ENCODE measurements at places on chromosomes 7 and 10.

DNA sequence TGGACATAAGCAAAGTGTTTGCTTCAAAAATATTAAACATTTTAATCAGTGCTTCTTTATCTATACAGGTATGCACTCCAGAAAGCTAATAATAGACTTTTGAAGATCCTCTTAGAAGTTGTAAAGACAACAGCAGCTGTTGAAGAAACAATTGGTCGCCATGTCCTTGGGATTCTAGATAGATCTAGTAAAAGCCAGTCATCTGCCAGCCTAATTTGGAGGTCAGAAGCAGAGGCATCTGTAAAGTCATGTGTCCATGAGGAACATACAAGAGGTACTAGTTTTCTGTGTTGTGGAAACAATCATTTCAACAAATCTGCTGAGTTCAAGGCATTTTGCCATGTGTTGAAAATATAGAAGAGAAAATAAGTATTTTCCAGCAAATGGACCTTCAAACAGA is 89.3 kb downstream of the CYP51A1 start:
- DNase-seq: no peak

- DNase-seq: no peak
Measured at GRCh38 chr10:96374639-96374984, 15.8 kb upstream of the OPALIN start.

GRCh38 chr7:120079704-120080103 is 193.3 kb upstream of the KCND2 start:
- DNase-seq: no peak

DNA sequence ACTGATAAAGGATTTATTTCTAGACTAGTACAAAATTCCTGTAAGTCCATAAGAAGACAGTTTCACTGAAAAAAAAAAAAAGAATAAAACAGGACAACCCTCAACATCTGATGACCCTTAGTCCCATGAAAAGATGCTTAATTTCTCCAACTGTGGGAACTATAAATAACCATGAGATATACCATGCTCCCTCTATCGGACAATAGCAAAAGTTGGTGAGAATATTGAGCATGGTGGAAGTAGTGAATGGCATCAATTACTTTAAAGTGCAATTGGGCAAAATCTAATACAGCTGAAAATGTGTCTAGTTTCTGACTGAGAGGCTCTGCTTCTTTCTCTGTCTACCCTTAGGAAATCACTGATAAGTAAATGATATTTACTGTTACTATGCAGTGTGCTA is 348.8 kb downstream of the SUGCT start:
- DNase-seq: no peak

GRCh38 chr7:118870187-118870586 is 645.7 kb downstream of the ANKRD7 start:
- no peak for DNase-seq

GRCh38 chr7:140611641-140612040 is 29.0 kb downstream of the DENND2A start:
- DNase-seq: no peak

DNA sequence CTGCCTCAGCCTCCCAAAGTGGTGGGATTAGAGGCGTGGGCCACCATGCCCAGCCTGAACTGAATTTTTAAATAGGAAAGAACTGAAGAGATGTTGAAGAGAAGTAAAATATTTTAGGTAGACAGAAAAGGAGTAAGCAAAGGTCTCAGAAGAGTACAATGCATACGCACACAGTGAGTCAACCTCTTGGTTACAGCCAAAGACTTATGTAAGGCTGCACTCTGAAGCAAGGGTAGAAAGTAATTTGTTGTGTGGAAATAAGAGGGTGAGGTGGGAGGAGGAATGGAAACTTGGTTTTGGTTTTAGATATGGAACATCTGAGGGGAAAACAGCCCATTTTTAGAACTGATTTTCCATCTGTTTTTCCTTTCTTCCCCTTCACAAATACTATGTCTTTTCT is 17.6 kb downstream of the KRIT1 start:
- DNase-seq: no peak

DNA sequence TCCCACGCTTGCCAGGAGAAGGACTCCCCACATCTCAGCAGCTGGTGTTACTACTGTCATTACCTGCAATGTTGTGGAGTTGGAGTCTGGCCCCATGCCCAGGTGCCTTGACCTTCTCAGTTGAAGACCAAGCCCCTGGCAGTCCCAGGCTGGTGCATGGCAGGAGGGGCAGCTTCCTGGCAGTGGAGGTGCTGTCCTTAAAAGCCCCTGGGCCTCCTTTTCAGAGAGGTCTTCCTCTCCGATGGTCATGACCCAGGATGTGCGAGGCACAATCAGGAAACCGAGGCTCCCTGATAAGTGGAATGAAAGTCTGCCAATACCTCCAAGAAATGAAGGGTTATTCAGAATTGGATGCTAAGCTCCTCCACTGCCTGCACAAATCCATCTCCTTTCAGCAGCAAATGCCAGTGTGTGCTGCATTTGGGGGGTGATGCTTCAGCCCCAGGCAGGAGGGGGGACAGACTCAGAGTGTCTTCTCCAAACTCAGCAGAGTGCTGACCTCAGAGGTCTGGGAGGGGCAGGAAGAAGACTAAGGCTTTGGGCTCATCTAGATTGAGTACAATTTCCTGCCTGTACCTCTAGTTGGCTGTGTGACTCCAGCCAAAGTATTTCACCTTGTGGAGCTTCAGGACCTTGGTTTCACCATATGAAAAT is 97.0 kb upstream of the DDC start:
- DNase-seq: no peak

- no peak for DNase-seq
Measured at GRCh38 chr10:31383810-31384588, 65.0 kb downstream of the ZEB1 start.

- no peak for DNase-seq
Measured at GRCh38 chr7:81638198-81638597, 131.6 kb downstream of the HGF start.

GRCh38 chr7:112789453-112789816 is 758 bp downstream of the TMEM168 start:
- DNase-seq: no peak

DNA sequence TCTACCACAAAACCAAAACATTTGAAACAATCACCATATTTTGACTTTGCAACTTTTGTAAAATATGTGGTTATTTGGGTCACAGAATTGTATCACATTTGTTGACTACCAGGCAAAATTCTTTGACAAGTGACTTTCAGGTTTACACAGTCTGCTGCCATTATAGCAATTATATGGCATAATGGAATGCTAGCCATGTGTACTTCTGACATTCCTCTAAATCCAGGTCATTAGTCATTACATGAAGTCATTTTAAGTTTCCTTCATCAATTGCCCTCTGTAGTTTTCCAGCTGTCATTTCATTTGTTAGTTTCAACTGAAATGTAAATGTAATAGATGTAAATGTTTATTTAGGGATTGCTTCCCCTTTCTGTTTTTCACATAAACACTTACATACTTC is 137.5 kb downstream of the IMMP2L start:
- DNase-seq: no peak

DNA sequence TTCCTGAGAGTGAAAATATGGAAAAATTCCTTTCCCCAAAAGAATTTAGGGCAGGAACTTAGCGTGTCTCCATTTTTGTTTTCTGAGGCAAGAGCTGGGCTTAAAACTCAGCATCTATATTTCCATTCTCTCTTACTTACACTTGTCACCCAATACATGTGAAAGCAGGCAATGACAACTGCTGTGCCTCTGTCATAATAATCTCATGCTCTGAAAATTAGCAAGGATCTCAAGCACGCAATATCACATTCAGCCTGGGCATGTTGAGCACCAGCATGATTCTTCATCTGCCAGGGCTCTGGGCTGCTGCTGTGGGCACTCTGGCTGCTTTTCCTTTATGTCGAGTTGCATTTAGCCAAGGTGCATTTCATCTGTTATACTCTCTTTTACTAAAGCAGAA is 255.5 kb downstream of the SNX10 start:
- no peak for DNase-seq

GRCh38 chr10:128976856-128977255 is 490.2 kb upstream of the MGMT start:
- no peak for DNase-seq

DNA sequence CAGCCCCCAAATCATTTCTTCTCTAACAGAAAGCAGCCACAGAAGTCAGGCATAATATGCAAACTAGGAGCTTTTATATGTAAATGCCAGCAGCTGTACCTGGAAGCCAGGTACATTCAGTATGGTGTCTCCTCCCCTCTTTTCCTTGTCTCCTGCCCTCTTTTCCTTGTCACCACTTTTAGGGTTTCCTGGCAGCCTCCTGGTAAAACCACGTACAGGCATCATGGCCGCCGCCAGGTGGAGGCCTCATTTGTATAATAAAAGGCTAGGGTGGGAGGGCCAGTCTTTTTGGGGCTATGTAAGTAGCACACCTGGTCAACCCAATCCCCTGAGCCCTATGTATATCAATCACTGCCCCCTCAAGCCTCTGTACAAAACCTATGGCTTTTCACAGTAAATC is 28.7 kb downstream of the PDZD8 start:
- no peak for DNase-seq

- no peak for DNase-seq
Measured at GRCh38 chr10:120186506-120186905, 270.5 kb upstream of the PLPP4 start.

GRCh38 chr10:20616056-20616671 is 280.9 kb downstream of the NEBL start:
- DNase-seq: peak; percentile 2

DNA sequence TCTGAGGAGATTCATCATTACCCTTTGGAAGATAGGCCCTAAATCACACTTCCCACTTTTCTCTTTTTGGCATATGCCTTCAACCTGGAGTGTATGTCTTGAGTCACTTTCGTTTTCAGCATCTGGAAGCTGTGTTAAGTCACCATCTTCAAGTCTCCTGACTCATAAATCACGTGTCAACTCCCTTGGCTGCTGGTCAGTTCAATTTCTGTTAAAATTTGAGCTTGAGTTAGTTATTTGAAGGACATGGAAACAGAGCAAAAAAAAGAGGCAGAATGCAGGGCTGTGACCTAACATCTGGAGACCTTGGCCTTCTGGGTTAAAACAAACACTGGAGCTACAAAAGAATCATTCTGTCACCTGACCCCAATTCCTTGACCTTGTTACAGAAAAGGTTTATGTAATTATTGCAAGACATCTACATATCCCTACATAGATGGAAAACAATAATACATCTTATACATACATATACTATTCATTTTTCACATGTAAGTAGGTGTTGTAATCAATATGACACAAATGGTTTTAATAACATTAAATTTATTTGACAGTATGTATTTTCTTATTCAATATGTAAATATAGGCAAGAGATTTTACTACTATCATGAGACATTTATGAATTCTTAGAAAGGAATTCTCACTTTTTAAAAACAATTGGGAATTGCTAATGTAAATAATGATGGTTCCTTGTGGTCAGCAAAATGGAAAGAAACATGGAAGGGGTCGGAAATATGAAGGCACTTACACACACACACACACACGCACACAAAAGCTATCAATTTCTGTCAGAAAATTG is 169.7 kb upstream of the PHYHIPL start:
- DNase-seq: no peak

DNA sequence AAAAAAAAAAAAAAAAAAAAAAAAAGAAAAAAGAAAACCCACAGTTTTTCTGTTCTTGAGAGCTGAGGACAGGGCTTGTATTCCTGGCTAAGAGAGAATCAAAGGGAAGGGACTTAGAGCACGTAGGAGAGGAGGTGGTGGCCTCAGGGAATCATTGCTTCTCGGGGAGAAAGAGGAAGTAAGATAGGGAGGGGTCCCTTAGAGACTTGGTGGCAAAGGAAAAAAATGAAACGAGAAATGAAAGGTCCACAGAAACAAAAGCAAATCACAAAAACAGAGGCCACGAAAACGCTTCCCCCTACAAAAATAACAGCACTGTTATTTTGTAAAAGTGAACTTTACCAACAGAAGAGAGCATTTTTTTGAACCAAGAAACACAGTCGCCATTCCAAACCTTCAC is 323.1 kb upstream of the GALNT17 start:
- no peak for DNase-seq

DNA sequence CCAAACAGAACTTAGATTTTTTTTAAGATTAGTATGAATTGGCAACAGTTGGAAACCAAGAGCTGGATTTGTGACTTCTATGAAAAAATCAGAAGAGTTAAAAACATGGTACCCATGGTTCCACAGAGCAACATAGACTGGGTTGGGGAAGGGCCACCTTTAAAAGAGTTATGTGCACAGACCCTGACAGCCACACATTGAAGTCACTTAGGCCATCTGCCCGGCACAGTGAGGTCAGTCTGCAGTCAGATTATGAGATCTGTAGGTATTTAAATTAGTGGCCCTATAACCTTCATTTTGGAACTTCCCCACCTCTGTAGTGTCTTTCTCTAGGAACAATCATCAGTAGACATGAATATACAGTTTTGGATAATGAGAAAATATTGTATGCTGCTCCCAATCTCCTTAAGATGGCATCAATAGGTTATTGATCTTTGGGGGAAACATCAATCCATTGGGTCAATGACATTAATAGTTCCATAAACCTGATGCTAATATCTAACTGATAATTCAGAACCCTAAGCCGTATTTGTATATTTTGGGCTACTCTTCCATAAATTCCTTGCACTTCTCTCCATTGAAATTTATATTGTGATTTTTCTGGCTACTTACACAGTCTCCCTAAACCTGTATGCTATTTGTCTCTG is 7.0 kb downstream of the ANKRD1 start:
- no peak for DNase-seq

DNA sequence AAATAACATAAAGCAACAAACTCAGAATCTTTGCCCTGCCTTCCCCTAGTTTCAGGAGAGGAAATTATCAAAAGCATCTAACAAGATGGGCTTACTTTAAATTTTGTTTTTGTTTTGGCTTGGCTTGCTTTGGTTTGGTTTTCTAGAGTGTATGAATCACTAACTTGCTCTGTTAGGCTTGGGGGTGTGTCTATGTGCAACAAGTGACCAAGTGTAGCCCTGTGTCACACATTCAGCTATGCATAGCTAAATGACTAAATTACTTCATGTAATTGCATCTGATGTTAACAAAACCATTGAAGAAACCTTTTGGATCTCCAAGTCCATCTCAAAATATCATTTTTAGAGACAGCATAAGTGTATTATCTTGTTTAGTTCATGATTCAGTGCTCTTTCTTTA is 251.0 kb downstream of the TFEC start:
- DNase-seq: no peak

DNA sequence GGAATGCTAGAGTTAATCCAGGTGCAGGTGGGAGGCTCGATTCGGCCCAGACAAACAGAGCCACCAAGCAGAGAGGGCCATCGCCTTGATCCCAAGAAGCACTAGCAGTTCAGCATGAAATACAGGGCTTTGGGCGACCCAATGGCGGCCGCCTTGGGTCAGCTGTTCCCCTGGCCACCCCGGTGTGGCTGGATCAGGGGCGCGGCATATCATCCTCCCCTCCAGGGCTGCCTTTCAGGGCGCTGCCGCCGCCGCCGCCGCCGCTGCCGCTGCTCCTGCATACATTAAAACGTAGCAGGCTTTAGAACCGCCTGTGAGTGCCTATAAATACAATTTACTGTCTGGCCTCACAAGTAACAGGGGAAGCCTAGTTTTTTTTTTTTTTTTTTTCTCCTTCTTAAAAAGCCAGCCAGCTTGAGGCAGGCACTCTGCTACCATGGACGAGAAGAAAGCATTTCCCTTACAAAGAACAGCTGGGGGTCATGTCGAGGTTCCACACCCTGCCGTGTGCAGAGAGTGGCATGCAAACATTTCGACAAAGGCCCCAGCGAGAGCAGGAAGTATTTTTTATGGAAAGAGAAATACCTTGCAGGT is 57.7 kb upstream of the EFCAB10 start:
- DNase-seq: no peak

- no peak for DNase-seq
Measured at GRCh38 chr7:22717760-22718159, 9.2 kb upstream of the IL6 start.

- DNase-seq: no peak
Measured at GRCh38 chr10:110076559-110077318, 69.0 kb downstream of the ADD3 start.

Data from CD8-positive, alpha-beta T cell (primary cell).